Body of pancreas (tissue), 4 donors: ENCODE measurements at places on chromosomes 7 and 10.

DNA sequence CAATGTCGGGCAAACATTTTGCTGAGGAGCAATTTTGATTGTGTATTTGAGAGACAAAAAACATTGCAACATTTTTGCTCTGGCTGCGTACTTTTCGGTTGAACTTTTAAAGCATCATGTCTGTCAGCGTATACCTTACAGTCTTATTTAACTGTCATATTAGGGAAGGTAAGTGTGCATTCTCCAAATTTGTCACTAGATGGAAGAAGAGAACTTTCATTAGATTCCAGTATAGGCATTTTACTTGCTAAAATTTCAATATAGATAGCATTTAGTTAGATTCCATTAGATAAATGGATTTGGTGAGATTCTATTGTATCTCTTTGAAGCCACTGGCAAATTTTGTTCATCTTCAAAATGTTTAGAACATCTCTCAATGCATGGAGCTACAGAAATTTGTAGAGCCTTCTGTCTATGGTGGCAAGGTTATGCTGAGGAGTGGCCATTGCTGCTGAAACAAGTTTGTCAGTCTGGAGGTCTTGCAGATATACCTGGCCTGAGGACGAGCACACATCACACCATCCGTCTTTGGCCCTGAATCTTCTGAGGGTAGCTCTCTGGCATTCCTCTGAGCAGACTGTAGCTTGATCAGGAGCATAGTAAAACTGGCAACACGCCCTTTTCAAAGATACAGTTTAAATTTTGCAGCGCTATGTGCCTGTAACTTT, 437.5 kb upstream of the MBL2 start:
- no peaks in the 10 kb centered on the region for H3K36me3 ChIP-seq
- no peak overlapping the region for H3K27ac ChIP-seq
- H3K4me1 ChIP-seq, result no peaks in the 10 kb centered on the region
- DNase-seq, result no peak

- no peaks in the 10 kb centered on the region for H3K36me3 ChIP-seq
- H3K27ac ChIP-seq, result no peak overlapping the region
- H3K4me3 ChIP-seq, result no peak overlapping the region
- H3K4me1 ChIP-seq, result no peaks in the 10 kb centered on the region
- DNase-seq, result no peak
- H3K27me3 ChIP-seq, result no peaks in the 10 kb centered on the region
Measured at GRCh38 chr7:47881256-47881655, 67.0 kb downstream of the PKD1L1 start.

GRCh38 chr10:59895629-59896116, 10.7 kb downstream of the CCDC6 start:
- peak overlapping the region; percentile 68 for H3K27ac ChIP-seq
- H3K4me1 ChIP-seq, result peaks cover 95% of the 10 kb centered on the region
- H3K4me3 ChIP-seq, result no peak overlapping the region
- peak; percentile 66 for DNase-seq

GRCh38 chr7:48170506-48170905, 752 bp upstream of the ABCA13 start:
- DNase-seq, result no peak
- H3K27ac ChIP-seq, result no peak overlapping the region
- H3K4me1 ChIP-seq, result no peaks in the 10 kb centered on the region
- no peaks in the 10 kb centered on the region for H3K36me3 ChIP-seq
- no peak overlapping the region for H3K4me3 ChIP-seq

- H3K4me1 ChIP-seq, result no peaks in the 10 kb centered on the region
- DNase-seq, result no peak
- no peaks in the 10 kb centered on the region for H3K27me3 ChIP-seq
- no peaks in the 10 kb centered on the region for H3K36me3 ChIP-seq
- no peak overlapping the region for H3K27ac ChIP-seq
Measured at GRCh38 chr10:62278441-62278910, 9.8 kb upstream of the RTKN2 start.

GRCh38 chr7:17678896-17679295, 261.4 kb downstream of the SNX13 start:
- no peak for DNase-seq
- no peak overlapping the region for H3K4me3 ChIP-seq
- no peaks in the 10 kb centered on the region for H3K27me3 ChIP-seq

DNA sequence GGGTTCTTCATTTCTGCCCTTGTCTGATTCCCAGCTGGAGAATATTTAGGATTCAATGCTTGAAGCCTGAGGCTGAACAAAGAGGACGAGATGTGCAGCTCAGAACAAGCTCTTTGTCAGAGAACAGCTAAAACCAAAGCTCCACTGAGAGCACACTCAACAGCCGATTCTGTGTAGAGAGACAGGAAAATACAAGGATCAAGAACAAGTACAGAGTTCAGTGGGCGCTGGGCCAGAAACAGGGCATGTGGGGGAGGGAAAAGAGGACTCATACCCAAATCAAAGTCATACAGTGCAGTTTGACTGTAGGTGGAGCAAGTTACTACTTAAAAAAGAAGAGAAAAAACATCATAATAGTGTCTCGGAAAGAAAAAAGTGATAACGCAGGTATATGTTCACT, at the start of gene AGMO:
Gene AGMO, minus strand, starts transcription at position 181 of the 400 bp plus-strand sequence.
- H3K4me3 ChIP-seq, result no peak within 1 kb of the TSS
- H3K27ac ChIP-seq, result no peak within 1 kb of the TSS
- H3K4me1 ChIP-seq, result peaks cover 6% of the 10 kb centered on the region
- H3K27me3 ChIP-seq, result no peaks in the 10 kb centered on the region
- peak; percentile 53 for DNase-seq
- no peaks in the 10 kb centered on the region for H3K36me3 ChIP-seq

DNA sequence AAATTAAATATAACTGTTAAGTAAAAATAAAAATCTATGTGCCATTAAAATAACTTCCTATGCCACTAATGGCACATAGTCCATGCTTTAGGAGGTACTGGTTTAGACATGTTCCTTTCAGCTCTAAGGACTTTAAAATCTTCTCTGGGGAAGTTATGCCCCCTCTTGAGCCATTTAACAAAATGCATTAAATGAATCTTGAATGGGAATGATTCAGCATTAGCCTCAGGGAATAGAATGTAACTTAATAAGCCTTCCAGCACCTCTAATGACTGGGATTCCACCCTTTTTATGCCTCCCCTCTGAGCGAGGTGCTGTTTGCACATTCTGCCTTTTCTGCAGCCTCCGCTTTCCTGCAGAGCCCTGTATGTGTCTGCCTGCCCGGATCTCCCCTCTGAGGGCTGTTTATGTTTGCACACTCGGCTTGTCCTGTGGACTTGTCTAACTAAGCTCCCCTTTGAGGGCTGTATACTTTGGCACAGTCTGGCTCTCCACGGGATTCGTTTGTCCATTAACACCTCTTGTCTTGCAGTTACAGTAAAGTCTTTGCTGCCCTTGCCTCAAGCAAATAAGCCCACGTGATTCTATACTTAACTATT, 108.4 kb upstream of the HPS1 start:
- no peaks in the 10 kb centered on the region for H3K36me3 ChIP-seq
- H3K27me3 ChIP-seq, result no peaks in the 10 kb centered on the region
- DNase-seq, result no peak
- H3K4me1 ChIP-seq, result no peaks in the 10 kb centered on the region

GRCh38 chr7:2438775-2439174, 35.4 kb downstream of the CHST12 start:
- H3K27ac ChIP-seq, result no peak overlapping the region
- H3K36me3 ChIP-seq, result no peaks in the 10 kb centered on the region
- H3K4me1 ChIP-seq, result peaks cover 19% of the 10 kb centered on the region
- DNase-seq, result no peak

DNA sequence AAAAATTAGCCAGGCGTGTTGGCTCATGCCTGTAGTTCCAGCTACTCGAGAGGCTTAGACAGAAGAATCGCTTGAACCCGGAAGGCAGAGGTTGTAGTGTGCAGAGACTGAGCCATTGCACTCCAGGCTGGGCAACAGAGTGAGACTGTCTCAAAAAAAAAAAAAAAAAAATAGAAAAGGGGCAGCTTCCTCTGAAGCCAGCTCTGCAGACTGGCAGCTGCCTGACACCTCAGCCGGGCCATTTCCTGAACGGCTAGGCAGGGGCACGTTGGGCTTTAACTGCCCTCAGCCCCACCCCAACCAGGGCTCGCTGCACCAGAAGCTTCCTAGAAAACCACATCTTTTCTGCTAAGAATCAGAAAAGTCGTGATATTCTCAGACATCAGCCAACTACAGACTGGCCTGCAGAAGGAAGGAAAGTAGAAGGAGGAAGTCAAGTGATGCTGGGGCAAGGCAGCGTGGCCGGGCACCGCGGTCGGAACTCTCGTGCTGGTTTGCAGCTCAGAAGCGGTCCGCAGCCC, 38.0 kb downstream of the PRKAG2 start:
- H3K4me3 ChIP-seq, result no peak overlapping the region
- H3K27me3 ChIP-seq, result no peaks in the 10 kb centered on the region
- peaks cover 12% of the 10 kb centered on the region for H3K4me1 ChIP-seq
- no peak overlapping the region for H3K27ac ChIP-seq
- no peak for DNase-seq
- H3K36me3 ChIP-seq, result no peaks in the 10 kb centered on the region

DNA sequence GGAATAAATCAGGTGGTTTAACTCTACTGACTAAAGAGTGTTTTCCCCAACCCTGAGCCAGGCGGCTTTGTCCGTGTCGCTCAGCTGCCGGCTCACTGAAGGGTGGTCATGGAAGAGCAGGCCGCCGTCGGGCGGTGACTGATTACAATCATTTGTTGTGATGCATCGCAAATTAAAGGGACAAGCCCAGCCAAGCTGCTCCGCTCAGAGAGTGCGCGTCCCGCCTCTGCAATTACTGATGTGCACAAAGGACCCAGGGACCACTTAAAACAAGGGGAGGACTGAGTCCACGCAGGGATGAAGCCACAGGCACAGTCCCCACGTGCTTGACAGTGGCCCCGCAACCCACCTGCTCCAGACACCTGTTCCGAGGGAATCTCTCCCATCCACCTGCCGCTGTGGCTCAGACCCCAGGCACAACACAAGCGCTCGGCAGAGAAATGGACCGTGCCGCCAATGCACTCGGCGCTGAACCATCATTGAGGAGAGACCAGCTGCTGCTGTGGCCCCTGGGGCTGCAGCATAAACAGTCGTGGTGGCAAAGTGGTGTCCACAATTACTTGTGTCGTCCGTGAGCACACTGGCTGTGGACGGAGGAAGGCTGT, 526.5 kb downstream of the PTPRN2 start:
- H3K36me3 ChIP-seq, result no peaks in the 10 kb centered on the region
- H3K27me3 ChIP-seq, result no peaks in the 10 kb centered on the region
- H3K27ac ChIP-seq, result no peak overlapping the region

DNA sequence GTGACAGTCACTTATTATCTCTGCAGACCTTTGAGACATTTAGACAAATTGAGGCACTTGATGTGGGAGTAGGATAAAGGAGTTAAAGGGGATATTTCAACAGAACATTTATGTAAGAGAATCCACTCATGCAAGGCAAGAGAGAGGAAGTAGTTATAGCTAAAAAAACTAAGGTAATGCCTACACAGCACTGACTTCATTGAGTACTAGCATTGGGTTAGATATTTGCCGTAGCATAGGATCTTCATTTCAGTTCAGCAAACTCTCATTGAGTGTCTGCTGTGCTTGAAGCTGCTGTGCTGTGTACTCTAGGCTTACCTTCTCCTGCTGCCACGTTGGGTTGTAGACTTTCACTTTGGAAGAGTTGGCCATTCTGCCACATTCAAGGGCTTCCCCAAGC, 10.5 kb upstream of the ENTPD1 start:
- H3K36me3 ChIP-seq, result no peaks in the 10 kb centered on the region
- H3K4me1 ChIP-seq, result peaks cover 11% of the 10 kb centered on the region
- DNase-seq, result no peak
- no peak overlapping the region for H3K27ac ChIP-seq

DNA sequence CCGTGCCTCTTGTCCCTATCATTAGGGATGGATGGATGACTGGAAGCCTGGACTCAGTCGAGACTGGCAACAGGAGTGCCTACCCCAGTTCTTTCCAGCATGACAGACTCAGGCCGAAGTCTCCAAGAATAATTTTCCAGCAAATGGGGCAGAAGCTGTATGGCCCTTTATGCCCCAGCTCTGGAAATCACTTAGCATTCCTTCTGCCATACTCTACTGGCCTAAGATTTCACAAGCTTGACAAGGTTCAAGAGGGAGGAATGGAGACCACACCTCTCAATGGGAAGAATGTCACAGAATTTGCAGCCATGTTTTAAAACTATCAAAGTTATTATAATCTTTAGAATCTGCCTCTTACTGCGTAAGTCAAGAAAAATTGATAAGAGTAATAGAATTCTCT, 39.0 kb upstream of the RTKN2 start:
- H3K27ac ChIP-seq, result no peak overlapping the region
- H3K27me3 ChIP-seq, result no peaks in the 10 kb centered on the region
- H3K4me1 ChIP-seq, result no peaks in the 10 kb centered on the region
- H3K4me3 ChIP-seq, result no peak overlapping the region
- no peaks in the 10 kb centered on the region for H3K36me3 ChIP-seq

DNA sequence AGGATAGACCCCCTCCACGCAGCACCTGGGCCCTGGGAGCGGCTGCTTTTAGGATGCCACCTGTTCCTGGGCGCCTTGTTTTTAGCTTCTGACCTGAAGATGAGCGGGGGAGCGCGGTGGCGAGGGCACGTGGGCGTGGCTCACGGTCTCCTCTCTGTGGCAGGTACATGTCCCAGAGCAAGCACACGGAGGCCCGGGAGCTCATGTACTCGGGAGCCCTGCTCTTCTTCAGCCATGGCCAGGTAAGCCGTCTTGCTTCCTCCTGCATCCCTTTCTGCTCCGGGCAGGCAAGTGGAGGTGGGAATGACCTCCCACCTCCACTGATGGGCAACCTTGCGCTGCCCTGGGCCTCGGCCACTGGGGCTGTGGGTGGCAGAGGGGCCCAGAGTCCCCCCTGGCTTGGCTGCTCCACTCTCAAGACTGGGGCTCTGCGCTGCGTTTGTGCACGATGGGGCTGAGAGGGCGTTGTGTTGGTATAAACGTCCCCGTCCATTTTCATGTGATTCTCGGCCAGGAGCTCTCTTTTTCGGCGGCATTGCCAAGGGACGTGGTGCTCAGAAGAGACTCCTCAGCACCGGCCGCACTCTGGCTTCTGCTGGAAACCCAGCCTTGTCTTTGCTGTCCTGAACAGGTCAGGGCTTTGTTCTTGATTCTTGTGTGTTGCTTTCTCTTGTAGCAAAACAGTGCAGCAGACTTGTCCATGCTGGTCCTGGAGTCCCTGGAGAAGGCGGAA, 9.7 kb downstream of the GET4 start:
- peaks cover 49% of the 10 kb centered on the region for H3K4me1 ChIP-seq
- peaks cover 9% of the 10 kb centered on the region for H3K36me3 ChIP-seq
- H3K27ac ChIP-seq, result no peak overlapping the region
- H3K4me3 ChIP-seq, result no peak overlapping the region
- H3K27me3 ChIP-seq, result no peaks in the 10 kb centered on the region

DNA sequence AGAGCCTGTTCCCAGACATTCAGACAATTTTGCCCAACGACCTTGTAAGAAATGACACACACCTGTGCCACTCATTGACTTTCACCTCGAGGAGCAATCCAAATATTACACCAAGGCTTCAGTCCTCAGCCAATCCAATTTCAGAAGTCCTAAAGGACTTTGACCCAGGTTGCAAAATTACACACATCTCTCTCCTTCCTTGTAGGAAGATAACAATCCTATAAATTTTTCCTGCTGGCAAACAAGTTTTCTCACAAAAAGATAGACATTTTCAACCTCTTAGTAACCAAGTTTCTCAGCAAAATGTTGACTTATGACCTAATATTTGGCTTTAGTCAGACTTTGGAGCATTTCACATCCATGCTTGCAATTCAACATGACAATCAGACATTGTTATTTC, 745.0 kb downstream of the GRID1 start:
- H3K4me1 ChIP-seq, result no peaks in the 10 kb centered on the region
- H3K27me3 ChIP-seq, result no peaks in the 10 kb centered on the region
- no peak for DNase-seq
- no peaks in the 10 kb centered on the region for H3K36me3 ChIP-seq
- no peak overlapping the region for H3K4me3 ChIP-seq
- H3K27ac ChIP-seq, result no peak overlapping the region
